NCI-H2171 (cell line): ENCODE measurements at places on chromosomes 2 and 18.

GRCh38 chr18:74742573-74743243 lies 145.0 kb downstream of the ZNF407 start:
- DNase-seq = no peak

DNA sequence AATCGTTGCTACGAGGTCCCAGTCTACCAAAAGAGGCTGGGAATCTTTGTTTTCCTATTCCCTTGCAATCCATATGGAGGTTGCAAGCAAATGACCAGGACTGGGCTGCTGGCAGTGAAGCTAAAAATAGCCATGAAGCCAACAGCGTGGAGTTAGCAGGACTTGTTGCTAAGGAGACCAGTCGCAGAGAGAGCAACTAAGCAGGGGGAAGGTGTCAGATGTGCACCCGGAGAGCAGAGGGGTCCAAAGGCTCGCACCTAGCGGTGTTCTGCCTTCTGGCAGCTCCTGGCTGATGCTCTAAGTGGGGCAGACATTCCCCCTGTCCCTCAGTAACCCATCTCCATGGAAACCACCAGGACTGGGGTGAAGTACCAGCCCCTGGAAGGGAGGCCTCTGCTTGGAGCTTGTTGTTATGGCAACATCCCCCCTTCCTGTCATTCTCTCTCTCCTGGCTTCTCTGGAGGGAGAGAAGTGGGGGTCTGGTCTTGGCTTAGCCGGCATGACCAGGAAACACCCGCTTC lies 84.6 kb downstream of the DNMT3A start:
- DNase-seq = no peak

GRCh38 chr2:42770288-42771131 lies 6.6 kb upstream of the OXER1 start:
- DNase-seq = no peak

DNA sequence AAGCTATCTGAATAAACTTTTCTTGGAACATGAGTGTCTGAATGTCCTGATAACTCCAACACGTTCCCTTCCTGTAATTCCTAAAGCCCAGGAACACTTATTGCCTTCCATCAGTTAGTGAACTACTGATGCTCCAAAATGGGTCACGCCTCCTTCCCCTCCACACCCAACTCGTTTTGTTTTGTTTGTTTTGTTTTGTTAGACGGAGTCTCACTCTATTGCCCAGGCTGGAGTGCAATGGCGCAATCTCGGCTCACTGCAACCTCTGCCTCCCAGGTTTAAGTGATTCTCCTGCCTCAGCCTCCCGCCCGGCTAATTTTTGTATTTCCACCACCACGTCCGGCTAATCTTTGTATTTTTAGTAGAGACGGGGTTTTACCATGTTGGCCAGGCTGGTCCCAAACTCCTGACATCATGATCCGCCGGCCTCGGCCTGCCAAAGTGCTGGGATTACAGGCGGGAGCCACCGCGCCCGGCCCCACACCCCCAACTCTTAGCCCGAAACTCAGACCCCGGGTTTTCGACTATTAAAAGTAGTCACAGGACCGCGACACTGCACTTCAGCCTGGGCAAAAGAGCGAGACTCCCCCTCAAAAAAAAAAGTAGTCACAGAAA lies 774 bp downstream of the IER3IP1 start:
- no peak for DNase-seq

DNA sequence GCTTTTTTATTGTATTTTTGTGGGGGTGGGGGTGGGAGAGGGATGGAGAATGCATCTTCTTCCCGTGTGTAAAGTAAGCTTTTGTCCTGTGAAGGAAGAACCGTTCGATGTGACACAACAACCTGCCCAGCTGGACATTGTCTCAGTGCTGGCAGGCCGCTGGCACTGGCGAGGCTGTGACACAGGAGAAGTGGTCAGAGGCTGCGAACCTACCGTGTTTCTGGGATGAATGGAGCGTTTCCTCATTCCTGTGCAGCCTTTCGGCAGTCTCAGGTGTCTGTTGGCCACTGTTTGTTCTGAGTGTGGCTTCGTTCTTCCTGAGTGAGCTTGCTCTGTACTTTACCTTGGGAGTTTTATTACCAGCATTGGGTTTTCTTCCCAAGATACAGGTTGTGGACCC lies 8.0 kb downstream of the RAMP1 start:
- no peak for DNase-seq

- DNase-seq = no peak
Observed at GRCh38 chr2:40886655-40887054, 434.8 kb upstream of the SLC8A1 start.

GRCh38 chr2:196592911-196593881 lies 46.3 kb upstream of the CCDC150 start:
- DNase-seq = peak; percentile 69

GRCh38 chr2:239539083-239539775 lies 138.4 kb upstream of the HDAC4 start:
- DNase-seq = no peak

GRCh38 chr18:75208155-75208835 lies 644 bp downstream of the PTGR3 start:
- DNase-seq = peak; percentile 37

DNA sequence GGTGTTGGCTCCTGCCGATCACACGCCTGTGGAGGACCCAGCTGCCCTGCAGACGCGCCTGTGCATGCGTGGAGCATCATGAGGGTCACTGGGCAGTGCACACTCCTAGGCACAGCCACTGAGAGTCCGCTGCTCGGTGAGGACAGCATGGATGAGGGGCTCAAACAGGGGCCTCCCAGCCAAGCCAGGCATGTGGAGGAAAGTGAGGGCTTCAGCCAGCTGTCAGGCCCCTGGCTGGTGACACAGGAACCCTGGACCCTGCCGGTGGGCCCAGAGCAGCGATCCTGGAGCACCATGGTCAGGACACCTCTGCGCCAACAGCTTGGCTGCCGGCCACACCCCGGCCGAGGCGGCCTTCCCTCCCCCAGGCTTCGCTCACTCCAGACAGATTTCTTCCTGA lies 171.2 kb downstream of the RTP5 start:
- no peak for DNase-seq

DNA sequence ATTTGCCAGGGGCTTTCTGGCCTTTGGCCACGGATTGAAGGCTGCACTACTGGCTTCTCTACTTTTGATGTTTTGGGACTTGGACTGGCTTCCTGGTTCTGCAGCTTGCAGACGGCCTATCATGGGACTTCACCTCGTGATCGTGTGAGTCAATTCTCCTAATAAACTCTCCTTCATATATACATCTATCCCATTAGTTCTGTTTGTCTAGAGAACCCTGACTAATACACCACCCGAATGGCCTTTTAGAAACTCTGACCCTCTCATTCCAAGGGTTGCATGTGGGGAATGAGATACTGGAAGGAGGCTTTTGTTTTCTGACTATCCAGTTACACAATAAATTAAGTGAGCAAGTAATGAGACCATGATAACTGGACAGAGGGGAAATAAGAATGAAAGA lies 430.7 kb downstream of the CDH2 start:
- no peak for DNase-seq
